Left colon (tissue), 2 donors: ENCODE measurements at places on chromosomes 5 and 9. TPM values are rescaled to one million over a fixed set of nuclear protein-coding genes. Genes with fewer than 3 reads are reported as not detected.

GRCh38 chr9:79193001-79193400, 378.8 kb upstream of the TLE4 start:
- DNase-seq, result no peak

DNA sequence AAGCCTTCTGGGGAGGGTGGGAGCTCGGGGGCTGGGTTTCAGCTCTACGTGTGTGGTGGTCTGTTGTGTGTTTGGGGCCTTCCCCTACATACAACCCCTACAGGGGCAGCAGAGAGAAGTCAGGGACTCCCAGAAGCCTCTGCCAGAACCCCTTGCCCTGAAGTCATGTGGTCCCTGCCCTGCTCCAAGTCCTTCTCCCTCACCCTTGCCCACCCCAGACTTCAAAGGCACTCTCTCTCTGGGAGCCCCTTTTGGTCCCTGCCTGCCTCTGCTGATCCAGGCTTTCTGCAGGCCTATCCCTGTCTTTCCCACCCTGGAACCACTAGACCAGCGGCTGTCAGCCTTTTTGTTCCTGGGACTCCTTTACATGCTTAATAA, 61.1 kb upstream of the PSD2 start:
- no peak for DNase-seq

DNA sequence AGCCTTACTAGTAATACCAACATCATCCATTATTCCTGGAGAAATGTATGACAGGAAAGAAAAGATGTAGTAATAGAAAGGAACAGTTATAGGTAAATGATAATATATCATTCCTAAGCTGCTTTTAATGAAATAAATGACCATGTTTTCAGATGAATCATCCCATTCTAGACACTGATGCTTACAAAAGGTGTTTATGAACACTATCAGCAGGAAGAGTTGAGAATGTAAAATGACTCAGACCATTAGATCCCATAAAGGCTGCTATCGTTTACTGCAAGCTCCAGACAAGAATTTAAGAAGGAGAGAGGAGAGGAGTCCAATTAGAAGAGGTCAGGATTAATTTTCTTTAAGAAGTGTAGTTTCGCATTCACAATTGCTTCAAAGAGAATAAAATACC, 1033.5 kb downstream of the EFNA5 start:
- DNase-seq, result no peak

GRCh38 chr5:64532212-64532611, 26.4 kb downstream of the RGS7BP start:
- no peak for DNase-seq

DNA sequence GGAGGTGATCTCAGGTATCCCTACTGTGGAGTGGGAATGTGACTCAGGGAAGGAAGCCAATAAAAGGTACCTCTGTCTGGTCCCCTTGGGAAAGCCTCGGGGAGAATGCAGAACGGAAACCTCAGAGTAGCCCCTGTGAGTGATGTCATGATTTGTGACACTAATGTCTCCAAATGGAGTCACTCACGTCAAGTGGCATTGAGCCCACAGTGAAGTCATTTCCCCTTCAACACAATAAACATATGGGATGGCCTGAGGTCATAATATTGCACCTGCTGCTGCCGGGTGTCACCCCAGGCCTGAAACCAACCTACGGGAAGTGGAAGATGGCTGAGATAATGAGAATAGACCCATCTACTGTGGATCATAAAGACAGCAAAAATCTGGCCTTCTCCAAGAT, 75.9 kb upstream of the GOLM1 start:
- no peak for DNase-seq

Gene TMEM252
- total RNA-seq, result not detected
